Mesothelial cell of epicardium (in vitro differentiated cells): ENCODE measurements at places on chromosomes 12 and 14. TPM values are rescaled to one million over a fixed set of nuclear protein-coding genes. Genes with fewer than 3 reads are reported as not detected.

The TPPP2 gene
- total RNA-seq = 0.47 to 0.58 TPM in 2 of 3 replicates, not detected in the other

DNA sequence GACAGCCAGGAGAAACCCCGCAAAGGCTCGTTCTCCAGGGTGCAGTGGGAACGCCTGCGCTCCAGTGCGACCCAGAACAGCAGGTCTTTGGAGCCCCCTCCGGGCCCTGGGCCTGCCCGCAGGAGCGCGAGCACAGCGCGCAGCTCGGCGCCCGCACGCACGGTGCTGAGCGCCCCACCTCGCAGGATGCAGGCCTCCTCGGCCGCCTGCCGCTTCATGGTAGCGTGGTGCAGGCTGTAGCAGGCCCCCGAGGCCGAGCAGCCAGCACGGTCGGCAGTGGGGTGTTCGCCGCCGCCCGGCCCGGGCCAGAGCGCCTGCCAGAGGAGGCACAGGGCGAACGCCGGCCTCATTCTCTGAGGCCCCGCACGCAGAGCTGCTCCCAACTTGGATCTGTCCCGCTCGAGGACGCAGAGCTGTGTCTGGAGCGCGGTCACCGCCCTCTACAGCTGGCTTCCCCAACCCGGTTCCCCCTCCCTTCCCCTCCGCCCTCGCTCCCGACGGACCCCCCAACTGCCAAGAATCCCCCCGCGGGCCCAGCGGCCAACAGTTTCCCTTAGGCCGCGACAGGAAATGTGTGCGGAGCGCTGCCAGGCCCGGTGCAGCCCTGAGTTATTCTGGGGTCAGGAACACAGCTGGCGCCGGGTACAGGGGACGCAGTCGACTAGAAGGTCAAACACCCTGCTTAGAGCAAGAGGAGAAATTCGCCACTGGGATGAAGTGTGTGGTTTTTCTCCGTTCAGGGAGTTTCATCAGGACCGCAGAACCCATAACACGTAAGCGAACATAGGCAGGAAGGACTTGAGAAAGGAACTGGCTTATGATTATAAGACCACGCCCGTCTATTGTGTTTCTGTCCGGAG is at the start of gene CLEC14A:
TSS of gene CLEC14A (minus strand) at position 421 of the 860 bp plus-strand sequence. CDS start at position 350, 71 bp downstream.
- peaks cover 71% of the 10 kb centered on the region for H3K27me3 ChIP-seq
- peaks cover 6% of the 10 kb centered on the region for H3K4me1 ChIP-seq
- H3K4me3 ChIP-seq = peak within 1 kb of the TSS; percentile 56
- DNase-seq = peak; percentile 46
- no peaks in the 10 kb centered on the region for H3K36me3 ChIP-seq

- H3K4me1 ChIP-seq = peaks cover 45% of the 10 kb centered on the region
- H3K4me3 ChIP-seq = peak overlapping the region; percentile 94
- no peak for DNase-seq
- H3K36me3 ChIP-seq = no peaks in the 10 kb centered on the region
- H3K27ac ChIP-seq = peak overlapping the region; percentile 100
- H3K27me3 ChIP-seq = no peaks in the 10 kb centered on the region
Observed at GRCh38 chr12:68609998-68610369, 715 bp upstream of the RAP1B start.

GRCh38 chr12:124721501-124722162 is 142.0 kb downstream of the SCARB1 start:
- no peak overlapping the region for H3K27ac ChIP-seq
- H3K4me3 ChIP-seq = no peak overlapping the region
- no peak for DNase-seq
- H3K36me3 ChIP-seq = no peaks in the 10 kb centered on the region
- peaks cover 21% of the 10 kb centered on the region for H3K4me1 ChIP-seq
- no peaks in the 10 kb centered on the region for H3K27me3 ChIP-seq

DNA sequence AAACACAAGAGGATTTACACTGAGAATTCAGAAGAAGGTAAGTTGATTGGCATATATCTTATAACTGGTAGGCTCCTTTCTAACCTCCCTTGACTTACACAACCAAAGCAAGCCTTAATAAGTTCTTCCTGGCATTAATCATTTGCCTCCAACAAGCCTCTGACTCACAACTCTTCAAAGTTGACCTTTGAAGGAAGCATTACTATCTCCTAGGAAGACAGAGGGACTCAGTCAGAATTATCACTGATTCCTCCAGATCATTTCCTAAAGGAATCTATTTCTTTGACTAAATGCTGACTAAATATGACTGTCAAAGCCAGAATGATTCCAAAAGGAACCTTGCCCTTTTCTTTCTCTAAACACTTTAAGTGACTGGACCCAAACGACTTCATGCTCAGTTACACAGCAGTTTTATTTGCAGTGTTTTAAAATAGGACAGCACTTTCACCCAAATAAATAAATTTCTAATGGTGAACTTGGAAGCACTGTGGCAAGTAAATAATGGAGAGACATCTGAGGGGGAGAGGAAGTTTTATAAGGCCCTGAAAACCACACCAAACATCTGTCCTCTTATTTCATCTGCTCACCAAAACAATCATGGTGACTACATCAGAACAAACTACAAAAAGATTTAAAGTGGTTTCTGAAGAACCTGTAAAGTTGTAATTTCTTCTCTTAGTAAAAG is 128.2 kb downstream of the KLHL28 start:
- no peaks in the 10 kb centered on the region for H3K27me3 ChIP-seq
- H3K4me1 ChIP-seq = no peaks in the 10 kb centered on the region
- no peak overlapping the region for H3K4me3 ChIP-seq
- H3K36me3 ChIP-seq = no peaks in the 10 kb centered on the region
- no peak overlapping the region for H3K27ac ChIP-seq

DNA sequence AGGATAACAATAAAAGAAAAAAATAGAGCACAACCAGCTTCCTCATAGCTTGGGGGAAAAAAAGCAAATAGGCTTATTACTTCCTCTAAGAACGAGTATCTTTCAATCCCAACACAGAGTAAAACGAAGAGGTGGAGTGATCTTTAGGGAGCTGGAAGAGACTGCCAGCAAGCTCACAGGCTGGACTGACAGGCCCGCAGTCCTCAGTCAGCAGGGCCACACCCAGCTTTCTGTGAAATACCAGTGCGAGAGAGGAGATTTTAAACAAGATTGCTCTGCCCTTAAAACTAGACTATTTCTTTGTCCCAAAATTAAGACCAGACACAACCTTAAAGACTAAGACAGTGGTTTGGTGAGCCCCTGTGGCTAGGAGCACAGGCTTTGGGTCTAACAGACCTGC is 32.9 kb downstream of the SETD3 start:
- no peak overlapping the region for H3K27ac ChIP-seq
- H3K27me3 ChIP-seq = no peaks in the 10 kb centered on the region
- no peak overlapping the region for H3K4me3 ChIP-seq
- DNase-seq = no peak

DNA sequence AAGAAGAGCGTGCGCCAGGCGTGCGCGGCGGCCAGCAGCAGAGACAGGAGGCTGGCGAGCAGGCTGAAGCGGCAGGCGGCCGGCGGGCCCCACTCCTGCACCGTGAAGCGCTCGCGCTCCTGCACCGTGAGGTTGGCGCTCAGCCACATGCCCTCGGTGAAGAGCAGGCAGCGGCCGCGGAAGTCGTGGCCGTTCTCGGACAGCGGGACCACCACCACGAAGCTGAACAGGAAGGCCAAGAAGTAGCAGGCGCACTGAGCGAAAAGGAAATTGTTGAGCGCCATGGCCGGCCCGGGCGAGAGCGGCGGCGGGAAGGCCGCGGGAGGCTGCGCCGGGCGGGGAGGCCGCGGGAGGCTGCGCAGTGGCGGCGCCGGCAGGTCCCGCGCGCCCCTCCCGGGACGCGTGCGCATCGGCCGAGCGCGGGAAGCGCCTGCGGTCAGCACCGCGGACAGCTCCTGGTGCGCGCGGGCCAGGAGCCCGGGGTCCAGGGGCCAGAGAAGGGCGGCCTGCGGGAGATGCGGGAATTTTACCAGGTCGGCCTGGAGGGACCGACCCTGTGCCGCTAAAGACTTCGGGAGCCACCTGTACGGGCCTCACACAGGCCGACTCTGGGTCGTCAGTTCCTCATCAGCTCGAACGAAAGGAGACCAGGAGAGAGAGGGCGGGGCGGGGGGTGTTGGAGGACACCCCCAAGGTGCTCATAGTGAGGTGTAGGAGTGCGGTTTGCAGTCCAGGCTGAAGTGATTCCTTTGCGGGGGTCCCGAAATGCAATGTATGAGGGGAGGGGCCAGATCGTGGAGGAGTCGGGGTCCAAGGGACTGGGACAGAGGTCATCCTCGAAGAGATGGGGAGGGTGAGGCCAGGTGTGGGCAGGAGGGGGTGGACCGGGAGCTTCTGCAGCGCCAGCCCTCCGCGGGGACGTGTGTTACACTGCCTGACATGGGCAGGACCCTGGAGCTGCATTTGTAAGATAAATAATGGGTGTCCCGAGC is at the start of gene TMEM179:
TSS of gene TMEM179 (minus strand) at position 315 of the 992 bp plus-strand sequence. CDS start at position 284, 31 bp downstream.
- H3K4me1 ChIP-seq = peaks cover 5% of the 10 kb centered on the region
- peak within 1 kb of the TSS; percentile 64 for H3K4me3 ChIP-seq
- DNase-seq = peak; percentile 82
- H3K36me3 ChIP-seq = no peaks in the 10 kb centered on the region

DNA sequence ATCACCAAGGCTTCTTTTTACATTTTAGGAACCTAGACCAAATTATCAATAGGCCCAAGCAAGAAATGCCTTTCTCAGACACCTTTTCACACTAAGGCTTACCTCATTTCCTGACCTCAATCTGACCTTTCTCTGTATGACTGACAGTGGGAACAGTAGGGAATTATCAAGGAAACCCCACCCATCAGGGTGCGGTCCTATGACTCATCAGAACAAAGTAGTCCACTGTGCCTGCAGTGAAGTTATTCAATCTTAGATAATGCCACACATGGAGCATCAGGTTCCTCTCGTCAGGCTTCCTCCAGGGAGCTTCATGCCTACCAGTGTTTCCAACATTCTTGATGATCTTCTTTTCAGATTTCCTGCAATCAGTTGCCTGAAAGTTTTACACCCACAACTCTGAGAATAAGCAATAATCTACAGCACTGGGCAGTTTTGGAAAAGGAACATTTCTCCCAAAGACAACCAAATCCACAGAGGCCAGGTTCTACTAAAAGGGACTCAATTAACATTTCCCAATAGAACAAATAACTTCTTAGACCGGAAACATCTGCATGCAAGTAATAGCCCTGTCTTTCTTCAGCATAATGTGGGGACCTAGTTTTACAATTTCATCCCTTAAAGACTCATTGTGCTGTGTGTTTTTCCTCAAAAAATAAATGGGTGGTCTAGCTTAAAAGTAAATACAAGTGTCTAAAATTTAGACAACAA is 35.9 kb upstream of the TMTC2 start:
- H3K27ac ChIP-seq = no peak overlapping the region
- no peak overlapping the region for H3K4me3 ChIP-seq
- DNase-seq = no peak
- no peaks in the 10 kb centered on the region for H3K36me3 ChIP-seq
- H3K27me3 ChIP-seq = no peaks in the 10 kb centered on the region

The TSPAN9 gene
- 46.7 to 49.4 TPM (median 48.8 TPM) in 3 replicates for total RNA-seq

DNA sequence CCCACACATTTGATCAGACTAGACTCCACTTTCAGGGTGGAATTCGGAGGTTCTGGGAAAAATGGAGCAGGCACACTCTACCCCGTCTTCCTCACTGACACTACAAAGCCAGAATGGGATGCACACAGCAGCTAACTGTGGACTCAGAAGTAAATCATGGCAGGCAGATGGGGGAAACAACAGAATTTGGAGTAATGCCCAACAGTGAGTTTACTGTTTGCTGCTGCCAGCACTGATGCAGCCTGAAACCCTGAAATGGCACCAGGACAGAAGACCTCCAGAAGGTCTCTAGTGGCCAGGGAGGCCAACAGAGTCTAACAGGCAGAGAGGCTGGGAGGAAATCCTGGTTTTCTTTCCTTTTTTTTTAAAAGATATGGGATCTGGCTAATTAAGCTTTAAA is 24.6 kb downstream of the KCTD10 start:
- H3K27me3 ChIP-seq = no peaks in the 10 kb centered on the region
- H3K27ac ChIP-seq = no peak overlapping the region
- peaks cover 36% of the 10 kb centered on the region for H3K36me3 ChIP-seq
- no peak for DNase-seq
- H3K4me3 ChIP-seq = no peak overlapping the region

GRCh38 chr12:3204730-3205531 is 127.8 kb downstream of the TSPAN9 start:
- H3K4me3 ChIP-seq = no peak overlapping the region
- peaks cover 26% of the 10 kb centered on the region for H3K27me3 ChIP-seq
- H3K36me3 ChIP-seq = no peaks in the 10 kb centered on the region
- H3K27ac ChIP-seq = no peak overlapping the region
- H3K4me1 ChIP-seq = peaks cover 30% of the 10 kb centered on the region

The PAPOLA gene
- 196 to 204 TPM (median 198 TPM) in 3 replicates for total RNA-seq

GRCh38 chr14:37545174-37545573 is 49.9 kb downstream of the FOXA1 start:
- no peaks in the 10 kb centered on the region for H3K27me3 ChIP-seq
- H3K4me1 ChIP-seq = peaks cover 28% of the 10 kb centered on the region
- H3K4me3 ChIP-seq = no peak overlapping the region
- DNase-seq = no peak

The RNASE3 gene
- not detected in 3 replicates for total RNA-seq

The ASPG gene
- 3.3 to 4.0 TPM (median 3.6 TPM) in 3 replicates for total RNA-seq

The FOXG1 gene
- total RNA-seq = not detected in 3 replicates

DNA sequence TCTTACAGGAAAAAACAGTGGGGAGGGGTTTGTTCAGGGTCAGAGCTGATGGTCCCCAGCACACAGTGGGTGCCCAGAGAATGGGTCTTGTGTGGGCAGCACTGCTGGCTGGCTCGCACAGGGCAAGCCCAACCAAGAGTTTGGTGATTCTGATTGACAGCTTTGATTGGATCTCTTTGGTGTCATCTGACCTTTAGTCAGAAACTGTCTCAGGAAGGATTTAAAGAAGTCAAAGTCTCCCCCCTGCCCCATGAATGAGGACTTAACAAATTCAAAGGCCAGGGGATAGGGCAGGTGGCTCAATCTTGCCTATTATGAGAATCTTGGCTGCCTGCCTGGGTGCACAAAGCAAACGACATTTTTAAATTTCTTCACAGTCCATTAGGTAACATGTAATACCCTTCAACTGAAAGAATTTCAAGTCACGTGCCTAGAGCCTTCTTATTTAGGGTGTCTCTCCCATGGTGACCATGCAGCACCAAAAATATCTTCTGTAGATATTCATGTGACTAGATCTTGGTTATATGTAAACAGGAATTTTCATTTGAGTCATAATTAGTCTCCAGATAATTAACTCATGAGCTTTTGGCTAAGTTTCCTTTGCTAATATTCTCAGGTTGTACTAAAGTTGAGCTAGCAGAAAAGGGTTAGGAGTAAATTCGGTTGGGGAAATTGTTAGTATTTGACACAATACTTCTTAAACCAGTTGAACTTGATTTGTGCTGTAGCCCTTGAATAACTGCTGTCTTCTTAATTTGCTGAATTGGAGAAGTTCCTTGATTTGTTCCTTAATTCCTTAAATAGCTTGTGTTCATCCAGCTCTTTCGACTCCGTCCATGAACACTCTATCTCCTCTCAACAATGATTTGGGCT is 54.5 kb upstream of the HECTD1 start:
- no peaks in the 10 kb centered on the region for H3K27me3 ChIP-seq
- H3K36me3 ChIP-seq = no peaks in the 10 kb centered on the region
- H3K4me1 ChIP-seq = peaks cover 11% of the 10 kb centered on the region
- DNase-seq = no peak
- no peak overlapping the region for H3K27ac ChIP-seq

The KRT77 gene
- not detected in 3 replicates for total RNA-seq
